Liver (tissue), 10 donors: ENCODE measurements at places on chromosomes 6 and 20. TPM values are rescaled to one million over a fixed set of nuclear protein-coding genes. Genes with fewer than 3 reads are reported as not detected.
A peak's percentile ranks its signal among the peaks of the same experiment; 100 is the strongest.

The BPIFB4 gene
- total RNA-seq = not detected

- no peak overlapping the region for H3K27ac ChIP-seq
- H3K4me1 ChIP-seq = no peaks in the 10 kb centered on the region
- H3K27me3 ChIP-seq = no peaks in the 10 kb centered on the region
- DNase-seq = no peak
- no peak overlapping the region for H3K4me3 ChIP-seq
Measured at GRCh38 chr6:38012573-38012972, 193.0 kb downstream of the ZFAND3 start.

DNA sequence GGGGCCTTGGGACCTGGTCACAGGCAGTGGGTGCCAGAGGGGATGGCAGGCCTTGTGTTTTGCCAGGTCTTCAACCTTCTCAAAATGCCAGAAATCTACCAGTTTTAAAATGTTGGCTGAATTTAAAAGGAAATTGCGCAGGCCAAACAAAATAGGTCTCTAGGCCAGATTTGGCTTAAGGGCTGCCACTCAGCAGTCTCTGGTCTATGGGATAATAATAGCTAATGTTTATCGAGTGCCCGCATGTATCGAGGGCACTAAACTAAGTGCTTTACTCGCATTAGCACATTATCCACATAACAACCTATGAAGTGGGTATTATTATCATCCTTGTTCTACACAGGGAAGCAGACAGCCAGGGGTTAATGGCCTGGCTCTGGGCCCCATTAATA, 11.0 kb downstream of the E2F3 start:
- no peaks in the 10 kb centered on the region for H3K27me3 ChIP-seq
- H3K36me3 ChIP-seq = no peaks in the 10 kb centered on the region
- H3K4me1 ChIP-seq = no peaks in the 10 kb centered on the region
- H3K27ac ChIP-seq = no peak overlapping the region
- DNase-seq = no peak
- no peak overlapping the region for H3K4me3 ChIP-seq

DNA sequence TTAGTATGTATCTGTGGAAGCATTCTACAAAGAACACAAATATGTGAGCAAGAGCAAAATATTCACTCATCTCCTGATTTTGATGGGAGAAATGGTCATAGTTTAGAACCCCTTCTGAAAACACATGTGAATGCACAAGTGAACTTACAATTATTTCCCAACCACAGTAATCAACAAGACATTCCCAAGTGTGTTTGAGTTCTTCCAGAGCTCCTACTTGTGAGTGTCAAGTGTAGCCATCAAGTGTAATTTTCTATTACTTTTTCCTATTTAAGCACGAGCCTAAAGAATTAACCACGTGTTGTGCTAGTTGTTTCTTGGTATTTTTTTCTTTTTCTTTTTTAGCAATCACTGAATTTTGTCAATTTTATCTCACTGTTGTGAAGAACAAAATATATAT, 402.3 kb downstream of the NKAIN2 start:
- H3K27me3 ChIP-seq = no peaks in the 10 kb centered on the region
- no peak for DNase-seq
- H3K4me1 ChIP-seq = no peaks in the 10 kb centered on the region
- H3K36me3 ChIP-seq = no peaks in the 10 kb centered on the region

DNA sequence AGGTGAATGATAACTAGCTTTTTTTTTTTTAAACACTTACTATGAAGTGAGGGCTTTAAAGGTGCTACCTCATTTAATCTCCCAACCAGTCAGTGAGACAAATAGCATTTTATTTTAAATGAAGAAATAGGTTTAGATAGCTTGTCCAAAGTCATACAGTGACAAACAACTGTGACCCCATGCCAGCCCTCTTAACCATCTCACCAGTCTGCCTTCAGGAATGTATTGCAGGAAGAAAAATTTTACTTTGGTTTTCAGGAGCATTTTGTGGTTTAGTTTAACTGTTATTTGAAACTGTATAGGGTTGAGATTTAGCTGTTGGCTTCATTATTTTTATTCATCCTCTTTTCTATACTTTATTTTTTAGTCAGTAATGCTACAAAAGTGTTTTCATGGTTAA, 18.6 kb downstream of the DSE start:
- H3K27ac ChIP-seq = no peak overlapping the region
- no peaks in the 10 kb centered on the region for H3K4me1 ChIP-seq
- no peaks in the 10 kb centered on the region for H3K27me3 ChIP-seq
- H3K36me3 ChIP-seq = no peaks in the 10 kb centered on the region

The GRM1 gene
- under 0.01 TPM for total RNA-seq

DNA sequence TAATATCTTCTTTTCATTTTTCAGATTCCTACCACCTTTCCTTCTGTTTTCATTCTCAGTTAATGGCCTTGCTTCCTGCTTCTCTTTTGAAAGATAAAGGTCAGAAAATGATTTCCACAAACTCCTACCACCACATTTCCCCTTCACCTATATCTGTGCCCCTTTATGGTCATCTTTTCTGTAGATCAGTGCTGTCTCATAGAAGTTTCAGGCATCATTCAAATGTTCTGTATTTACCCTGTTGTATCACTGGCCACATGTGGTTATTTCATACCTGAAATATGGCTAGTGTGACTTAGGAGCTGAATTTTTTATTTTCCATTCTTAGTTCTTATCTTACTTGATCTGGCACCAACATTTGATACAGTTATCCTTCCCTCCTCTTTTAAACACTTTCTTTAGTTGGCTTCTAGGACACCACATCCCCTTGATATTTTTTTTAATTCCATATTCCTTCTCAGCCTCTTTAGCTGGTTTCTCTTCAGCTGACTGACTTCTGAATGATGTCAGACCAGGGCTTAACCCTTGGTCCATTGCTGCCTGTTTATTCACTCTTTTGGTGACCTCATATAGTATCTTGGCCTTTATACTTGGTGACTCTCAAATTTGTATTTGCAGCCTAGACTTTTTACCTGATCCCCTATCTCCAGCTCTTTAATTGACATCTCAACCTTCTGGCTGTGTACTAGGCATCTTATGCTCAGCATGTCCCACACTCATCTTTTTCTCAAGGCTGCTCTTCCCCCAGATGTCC, 81.0 kb downstream of the ATRN start:
- H3K36me3 ChIP-seq = peaks cover 2% of the 10 kb centered on the region
- peak overlapping the region; percentile 81 for H3K27ac ChIP-seq
- no peaks in the 10 kb centered on the region for H3K27me3 ChIP-seq

GRCh38 chr6:126388104-126388598, 48.2 kb downstream of the CENPW start:
- no peaks in the 10 kb centered on the region for H3K27me3 ChIP-seq
- H3K4me3 ChIP-seq = no peak overlapping the region
- no peak for DNase-seq
- no peaks in the 10 kb centered on the region for H3K36me3 ChIP-seq

The SERINC3 gene
- 51.1 TPM for total RNA-seq

DNA sequence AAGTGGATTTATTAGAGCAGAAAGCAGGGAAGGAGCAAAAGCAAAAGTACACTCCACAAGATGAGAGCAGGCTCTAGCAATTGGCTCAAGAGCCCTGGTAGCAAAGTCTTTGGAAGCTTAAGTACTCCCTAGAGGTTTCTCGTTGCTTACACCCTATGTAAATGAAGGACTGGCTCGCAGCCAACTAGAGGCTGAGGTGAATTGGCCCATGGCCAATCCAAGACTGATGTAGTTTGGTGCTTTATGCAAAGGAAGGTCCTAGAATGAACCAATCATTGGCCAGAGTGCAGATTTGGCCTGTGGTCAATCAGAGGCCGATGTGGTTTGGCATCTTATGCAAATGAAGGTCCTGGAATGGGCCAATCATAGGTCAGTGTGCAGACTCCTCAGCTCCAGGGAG, 191.3 kb upstream of the ARID1B start:
- H3K36me3 ChIP-seq = no peaks in the 10 kb centered on the region
- H3K4me1 ChIP-seq = no peaks in the 10 kb centered on the region
- no peak for DNase-seq

- no peaks in the 10 kb centered on the region for H3K27me3 ChIP-seq
- peak overlapping the region; percentile 47 for H3K4me3 ChIP-seq
- no peaks in the 10 kb centered on the region for H3K36me3 ChIP-seq
- DNase-seq = peak; percentile 58
Measured at GRCh38 chr20:63553251-63553932, 567 bp upstream of the FNDC11 start.

The LRRN4 gene
- 0.14 TPM for total RNA-seq

DNA sequence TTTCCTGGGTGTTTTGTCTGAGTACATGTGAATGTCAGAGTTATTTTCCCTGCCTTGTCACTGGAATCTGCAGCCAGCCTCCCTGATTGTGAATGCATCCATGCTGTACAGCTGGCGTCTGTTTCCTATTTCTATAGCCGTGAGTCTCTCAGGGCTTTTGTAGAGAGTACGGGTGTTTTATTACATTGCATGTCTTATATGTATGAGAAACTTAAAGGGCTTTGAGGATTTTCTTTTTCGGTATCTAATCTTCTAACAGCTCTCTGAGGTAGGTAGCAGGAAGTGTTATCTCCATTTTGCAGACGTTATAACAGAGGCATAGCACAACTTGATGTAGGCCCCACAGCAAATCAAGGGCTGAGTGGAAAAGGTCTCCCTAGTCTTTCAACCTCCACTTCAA, 272.9 kb downstream of the PRL start:
- no peak overlapping the region for H3K4me3 ChIP-seq
- no peaks in the 10 kb centered on the region for H3K27me3 ChIP-seq
- H3K4me1 ChIP-seq = no peaks in the 10 kb centered on the region
- no peaks in the 10 kb centered on the region for H3K36me3 ChIP-seq
- no peak overlapping the region for H3K27ac ChIP-seq

GRCh38 chr6:165850434-165851019, 187.5 kb upstream of the PDE10A start:
- no peak overlapping the region for H3K27ac ChIP-seq
- H3K27me3 ChIP-seq = no peaks in the 10 kb centered on the region
- H3K4me1 ChIP-seq = no peaks in the 10 kb centered on the region
- peak; percentile 69 for DNase-seq
- no peaks in the 10 kb centered on the region for H3K36me3 ChIP-seq

The MAP3K7 gene
- total RNA-seq = 17.2 TPM

The MEI4 gene
- 0.42 TPM for total RNA-seq

DNA sequence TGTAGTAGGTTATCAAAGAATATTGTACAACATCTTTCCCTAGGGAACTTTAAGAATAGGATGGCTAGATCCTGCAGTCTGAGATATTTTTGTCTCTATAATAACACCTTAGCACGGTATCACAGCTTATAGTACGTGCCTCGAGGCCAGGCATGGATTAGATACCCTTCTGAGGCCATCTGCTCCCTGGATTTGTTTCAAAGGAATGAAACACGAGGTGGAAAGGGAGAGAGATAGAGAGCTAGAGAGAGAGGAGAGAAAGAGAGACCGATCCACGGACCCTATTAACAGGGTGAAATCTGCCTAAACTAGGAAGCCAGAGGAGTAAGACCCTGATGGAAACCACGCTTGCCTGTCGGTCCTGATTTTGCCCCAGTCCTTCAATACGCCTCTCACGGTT, 92.5 kb downstream of the CD83 start:
- peaks cover 16% of the 10 kb centered on the region for H3K4me1 ChIP-seq
- no peak overlapping the region for H3K4me3 ChIP-seq
- DNase-seq = no peak

DNA sequence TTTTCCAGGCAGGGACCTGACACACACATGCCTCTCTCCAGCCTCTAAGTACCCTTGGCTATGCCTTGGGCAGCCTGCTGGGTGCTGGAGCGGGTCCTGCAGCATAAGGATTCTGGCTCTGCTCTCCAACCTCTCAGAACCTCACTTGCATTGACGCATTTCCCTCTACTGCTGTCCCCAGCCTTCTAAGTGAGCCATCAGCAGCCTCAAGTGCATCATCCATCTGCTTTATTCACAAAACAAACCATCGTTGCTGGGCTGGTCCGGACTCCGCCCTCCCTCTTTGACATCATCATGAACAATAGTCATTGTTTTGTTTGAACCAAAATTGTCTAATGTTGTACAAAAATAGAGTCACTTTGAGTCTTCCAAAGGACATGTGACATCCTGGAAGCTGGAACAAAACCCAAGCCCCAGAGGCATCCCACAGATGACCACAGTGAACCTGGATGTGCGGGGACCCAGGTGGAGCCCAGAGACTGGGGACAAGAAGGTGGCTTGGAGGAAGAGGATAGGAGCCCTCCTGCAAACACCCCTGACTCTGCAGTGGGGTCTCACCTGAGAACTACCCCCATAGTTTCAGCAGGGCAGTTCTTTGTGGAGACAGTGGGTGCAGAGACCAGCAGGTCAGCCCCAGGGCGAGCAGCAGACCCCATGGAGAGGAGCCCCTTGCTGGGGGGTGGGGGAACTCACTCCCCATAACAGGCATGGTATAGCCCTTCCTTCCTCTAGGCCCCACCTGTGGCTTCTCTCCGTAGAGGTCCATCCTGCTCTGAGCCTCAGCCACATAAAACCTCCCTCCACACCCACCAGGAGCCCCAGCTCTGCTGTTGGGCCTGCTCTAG, 230.1 kb downstream of the SYNDIG1 start:
- H3K4me1 ChIP-seq = no peaks in the 10 kb centered on the region
- no peak overlapping the region for H3K27ac ChIP-seq
- no peaks in the 10 kb centered on the region for H3K36me3 ChIP-seq
- H3K4me3 ChIP-seq = no peak overlapping the region
- DNase-seq = peak; percentile 23

The SYNDIG1 gene
- not detected for total RNA-seq

The HLA-DQA1 gene
- total RNA-seq = 19.9 TPM

- no peaks in the 10 kb centered on the region for H3K27me3 ChIP-seq
- H3K4me1 ChIP-seq = peaks cover 62% of the 10 kb centered on the region
- peak overlapping the region; percentile 15 for H3K27ac ChIP-seq
- H3K36me3 ChIP-seq = peaks cover 31% of the 10 kb centered on the region
- H3K4me3 ChIP-seq = no peak overlapping the region
Measured at GRCh38 chr6:33198159-33198852, 2.2 kb downstream of the RXRB start.

DNA sequence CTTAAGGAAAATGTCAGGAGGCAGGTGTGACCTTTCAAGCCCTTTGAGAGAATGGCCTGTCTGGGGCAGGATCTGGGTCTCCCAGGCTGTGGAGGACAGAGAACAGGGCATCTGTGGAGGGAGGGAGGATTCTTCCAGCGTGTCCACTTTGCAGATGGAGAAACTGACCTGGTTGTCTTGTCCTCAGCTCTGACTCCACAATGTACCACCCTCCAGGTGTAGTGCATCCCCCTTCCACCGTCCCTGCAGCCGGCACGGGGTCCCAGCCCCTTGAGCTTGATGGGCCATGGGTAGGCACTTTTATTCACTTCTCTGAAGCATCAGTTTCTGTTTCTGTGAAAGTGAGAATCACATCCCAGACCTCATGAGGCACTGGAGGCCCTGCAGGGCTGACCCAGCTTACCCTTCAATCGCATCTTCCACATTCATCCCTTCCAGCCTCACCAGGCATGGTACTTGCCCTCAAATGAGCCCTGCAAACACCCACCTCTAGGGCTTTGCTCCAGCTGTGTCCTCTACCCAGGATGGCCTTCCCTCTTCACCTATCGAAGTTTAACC, 4.6 kb upstream of the TGM2 start:
- no peaks in the 10 kb centered on the region for H3K27me3 ChIP-seq
- DNase-seq = no peak
- peaks cover 5% of the 10 kb centered on the region for H3K4me1 ChIP-seq
- no peak overlapping the region for H3K27ac ChIP-seq

DNA sequence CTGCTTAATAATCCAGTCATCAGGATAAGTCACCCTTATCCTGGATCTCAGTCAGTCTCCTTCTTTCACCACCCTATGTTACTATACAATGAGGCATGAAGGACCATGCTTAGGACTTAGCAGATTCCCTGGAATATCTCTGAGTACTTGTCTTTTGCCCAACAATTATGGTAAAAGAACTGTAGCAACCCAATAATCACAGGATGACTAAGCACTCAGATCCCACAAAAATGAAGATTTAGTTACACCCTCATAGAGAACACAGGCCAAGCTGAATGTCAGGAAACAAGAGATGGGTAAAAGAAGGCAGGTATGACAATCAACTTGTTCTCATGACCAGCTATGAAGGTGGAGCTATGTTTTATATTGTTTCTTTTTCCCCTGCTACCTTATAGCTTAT, 91.4 kb downstream of the EDN1 start:
- no peak for DNase-seq
- no peak overlapping the region for H3K4me3 ChIP-seq
- no peaks in the 10 kb centered on the region for H3K27me3 ChIP-seq
- no peak overlapping the region for H3K27ac ChIP-seq
- H3K36me3 ChIP-seq = no peaks in the 10 kb centered on the region
